ENCODE measurements at places on chromosomes 11 and 22.

GRCh38 chr22:37300551-37301017 is 18.3 kb downstream of the CYTH4 start:
- no peak for DNase-seq

- DNase-seq = no peak
Measured at GRCh38 chr22:48596111-48596850, 1231.4 kb downstream of the BRD1 start.

- no peak for DNase-seq
Measured at GRCh38 chr11:14357881-14358728, 878 bp downstream of the RRAS2 start.

DNA sequence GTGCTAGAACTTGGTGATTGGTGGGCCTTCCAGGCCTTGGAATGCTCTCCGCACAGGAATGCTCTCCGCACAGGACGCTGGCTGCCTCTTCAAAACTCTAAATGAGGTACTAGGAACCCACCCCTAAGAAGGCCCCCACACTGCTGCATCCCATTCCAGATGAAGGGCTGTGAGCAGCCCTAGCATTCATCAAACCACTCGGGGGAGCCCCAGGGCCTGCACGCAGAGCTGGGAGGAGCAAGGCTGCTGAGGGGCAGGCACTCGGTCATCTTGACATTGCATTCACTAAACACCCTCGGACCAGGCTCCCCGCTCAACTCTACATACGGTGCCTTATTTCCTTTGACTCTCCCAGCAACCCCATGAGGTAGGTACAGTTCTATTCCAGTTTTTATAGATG is 49.2 kb upstream of the EMID1 start:
- no peak for DNase-seq

GRCh38 chr11:27626938-27627586 is 73.2 kb downstream of the BDNF start:
- DNase-seq = no peak

GRCh38 chr22:30276039-30276438 is 9.4 kb upstream of the OSM start:
- DNase-seq = no peak

- DNase-seq = no peak
Measured at GRCh38 chr11:12116425-12117032, 6.1 kb downstream of the MICAL2 start.

GRCh38 chr11:86459002-86459385 is 84.3 kb downstream of the CCDC81 start:
- DNase-seq = no peak

DNA sequence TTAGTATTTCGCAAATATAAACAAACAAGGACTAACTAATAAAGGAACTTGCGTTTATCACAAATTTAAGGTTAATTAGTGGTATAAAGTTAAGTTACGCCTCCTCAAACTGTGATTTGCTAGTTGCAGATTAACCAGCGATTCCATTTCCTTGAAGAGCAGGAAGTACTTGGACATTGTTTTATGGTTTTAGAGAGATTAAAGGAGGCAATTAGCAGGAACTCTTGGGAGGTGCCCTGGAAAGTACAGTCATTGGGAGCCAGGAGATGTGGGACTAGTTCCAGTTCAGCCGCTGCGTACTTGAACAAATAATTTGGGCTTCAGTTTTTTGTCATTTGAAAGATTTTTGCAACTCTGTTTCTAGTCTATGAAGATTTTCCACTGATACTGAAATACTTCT is 3.3 kb downstream of the FAM118B start:
- DNase-seq = no peak

- DNase-seq = no peak
Measured at GRCh38 chr11:63769714-63770455, 1.3 kb upstream of the ZFTA start.

DNA sequence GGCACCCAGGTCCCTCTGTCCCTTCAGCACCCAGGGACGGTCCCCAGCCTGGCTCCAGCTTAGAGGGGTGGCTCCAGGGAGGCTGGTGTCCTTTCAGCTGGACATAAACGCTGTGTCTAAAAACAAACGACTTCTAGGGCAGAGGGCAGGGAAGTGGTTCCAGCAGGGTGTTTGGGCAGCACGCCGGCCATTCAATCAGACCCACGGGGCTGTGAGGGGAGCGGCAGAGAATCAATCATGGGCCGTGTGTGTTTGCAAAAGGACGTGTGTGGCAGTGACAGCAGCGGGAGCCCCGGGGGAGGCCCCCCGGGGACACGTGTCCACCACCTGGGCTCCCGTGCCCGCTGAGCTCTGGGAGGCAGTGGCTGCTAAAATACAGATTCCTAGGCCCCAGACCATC is 127.7 kb downstream of the MN1 start:
- no peak for DNase-seq

Data from NCI-H187 treated with DMSO at 0.1 percent for 48 hours (cell line).